ENCODE measurements at places on chromosomes 2 and 18.

DNA sequence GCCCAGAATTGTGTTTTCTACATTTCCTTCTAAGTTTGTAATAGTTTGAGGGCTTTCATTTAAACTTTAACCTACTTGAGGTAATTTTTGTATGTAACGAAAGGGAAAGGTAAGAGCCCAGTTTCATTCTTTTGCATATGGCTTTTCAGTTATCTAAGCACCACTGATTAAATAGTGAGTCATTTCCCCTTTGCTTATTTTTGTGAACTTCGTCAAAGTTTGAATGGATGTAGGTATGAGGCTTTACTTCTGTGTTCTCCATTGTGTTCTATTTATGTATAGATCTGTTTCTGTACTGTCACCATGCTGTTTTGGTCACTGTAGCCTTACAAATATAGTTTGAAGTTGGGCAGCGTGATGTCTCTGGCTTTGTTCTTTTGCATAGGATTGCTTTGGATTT, 944.8 kb upstream of the CNTNAP5 start:
- no peak for DNase-seq

DNA sequence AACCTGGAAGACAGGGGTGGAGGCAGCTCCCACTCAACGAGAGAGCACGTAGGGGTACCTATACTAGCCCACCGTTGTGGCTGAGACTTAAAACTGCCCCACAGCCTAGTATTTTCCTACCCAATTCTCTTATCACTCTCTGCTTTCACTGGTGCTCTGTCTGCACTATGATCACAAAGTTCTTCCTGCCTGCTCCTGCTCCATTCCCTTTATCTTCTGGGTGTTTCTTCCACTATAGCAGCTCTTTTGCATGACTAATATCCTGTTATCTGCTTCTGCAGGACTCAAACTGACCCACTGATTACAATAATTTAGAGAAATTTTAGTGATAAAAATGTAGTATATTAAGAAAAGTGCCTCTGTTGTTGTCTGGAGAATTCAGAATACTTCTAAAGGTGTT, 184.8 kb downstream of the LRP1B start:
- DNase-seq = no peak

DNA sequence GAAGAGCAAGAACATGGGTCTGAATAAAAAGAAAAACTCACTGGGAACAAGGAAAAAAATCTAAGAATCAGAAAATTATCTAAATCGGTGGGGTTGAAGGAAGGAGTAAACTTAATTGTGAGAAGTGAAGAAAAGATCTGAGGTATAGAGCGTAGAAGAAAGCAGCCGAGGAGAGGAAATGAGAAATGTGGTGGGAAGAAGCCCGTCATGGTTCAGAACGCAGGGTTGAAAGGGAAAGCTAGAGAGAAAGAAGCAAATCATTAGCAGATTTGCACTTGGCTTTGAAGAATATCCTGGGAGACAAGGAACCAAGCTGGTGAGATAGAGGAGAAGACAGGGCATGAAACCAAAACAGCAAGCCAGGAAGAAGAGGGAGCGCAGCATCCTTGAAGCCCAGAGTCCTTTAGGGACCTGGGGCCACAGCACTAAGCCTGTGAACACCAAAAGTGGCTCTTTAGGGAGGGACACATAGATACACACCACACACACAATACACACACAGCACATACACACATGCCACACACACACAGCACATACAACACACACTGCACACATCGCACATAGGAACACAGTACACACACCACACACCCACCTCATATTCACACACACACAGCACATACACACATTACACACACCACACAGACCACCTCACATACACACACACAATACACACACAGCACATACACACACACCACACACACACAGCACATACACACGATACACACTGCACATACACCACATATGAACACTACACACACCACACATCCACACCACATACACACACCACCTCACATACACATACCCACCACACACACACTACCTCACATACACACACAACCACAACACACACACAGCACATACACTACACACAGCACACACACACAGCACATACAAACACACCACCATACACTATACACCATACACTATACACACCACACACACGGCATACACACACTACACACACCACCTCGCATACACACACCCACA, 274.6 kb downstream of the ETAA1 start:
- DNase-seq = no peak

DNA sequence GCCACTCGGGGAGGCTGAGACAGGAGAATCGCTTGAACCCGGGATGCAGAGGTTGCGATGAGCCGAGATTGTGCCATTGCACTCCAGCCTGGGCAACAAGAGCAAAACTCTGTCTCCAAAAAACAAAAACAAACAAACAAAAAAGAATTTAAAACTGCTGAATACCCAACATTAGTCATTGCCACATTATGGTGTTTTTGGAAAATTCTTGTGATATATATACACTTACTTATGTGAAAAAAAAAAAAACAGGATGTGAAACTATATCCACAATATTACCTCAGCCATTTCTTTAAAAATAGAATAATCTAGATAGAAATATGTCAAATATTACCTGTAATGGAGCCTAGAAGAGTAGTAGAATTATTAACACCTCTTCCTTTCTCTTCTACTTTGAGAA, 288.3 kb upstream of the FN1 start:
- no peak for DNase-seq

DNA sequence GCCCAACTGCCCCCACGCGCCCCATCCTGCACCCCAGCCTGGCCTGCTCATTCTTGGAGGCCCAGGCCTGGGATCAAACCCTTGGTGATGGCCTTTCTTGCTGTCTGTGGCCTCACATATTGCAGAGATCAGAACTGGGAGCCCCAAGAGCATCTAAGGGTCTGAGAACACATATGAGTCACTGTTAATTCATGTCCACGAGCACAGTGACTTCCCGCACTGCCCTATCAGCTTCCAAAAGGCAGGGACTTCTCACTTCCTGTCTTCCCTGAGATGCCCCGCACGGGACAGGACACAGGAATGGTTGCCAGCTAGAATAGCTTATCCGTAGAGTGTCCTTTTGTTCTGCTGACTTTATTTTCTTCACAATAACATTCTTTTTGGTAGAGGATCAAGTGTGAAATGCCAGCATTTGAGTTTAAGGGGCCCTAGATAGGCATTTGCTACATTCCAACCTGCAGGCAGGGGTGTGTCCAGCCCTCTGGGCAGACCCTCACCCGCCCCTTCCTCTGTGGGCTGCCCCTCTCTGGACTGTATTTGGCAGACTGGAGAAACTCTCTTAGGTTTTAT, 21.1 kb upstream of the CELF4 start:
- DNase-seq = no peak

DNA sequence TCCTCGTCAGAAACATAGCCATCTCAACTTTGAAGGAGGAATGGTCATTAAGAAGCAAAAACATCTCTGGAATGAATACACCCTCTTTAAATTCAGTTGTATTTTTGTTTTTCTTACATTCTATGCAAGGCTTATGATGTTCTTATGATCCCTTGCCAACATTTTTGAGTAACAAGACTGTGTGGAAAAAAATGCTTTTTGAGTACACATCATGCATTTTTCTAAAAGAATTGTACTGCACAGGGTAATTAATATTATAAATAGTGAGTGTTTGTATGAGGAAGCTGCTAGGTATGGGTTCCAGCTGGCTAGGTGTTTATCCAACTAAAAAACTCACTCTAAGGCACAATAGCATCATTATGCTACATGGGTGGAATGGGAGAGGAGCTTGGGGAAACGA, 59.0 kb upstream of the SPATS2L start:
- DNase-seq = no peak

DNA sequence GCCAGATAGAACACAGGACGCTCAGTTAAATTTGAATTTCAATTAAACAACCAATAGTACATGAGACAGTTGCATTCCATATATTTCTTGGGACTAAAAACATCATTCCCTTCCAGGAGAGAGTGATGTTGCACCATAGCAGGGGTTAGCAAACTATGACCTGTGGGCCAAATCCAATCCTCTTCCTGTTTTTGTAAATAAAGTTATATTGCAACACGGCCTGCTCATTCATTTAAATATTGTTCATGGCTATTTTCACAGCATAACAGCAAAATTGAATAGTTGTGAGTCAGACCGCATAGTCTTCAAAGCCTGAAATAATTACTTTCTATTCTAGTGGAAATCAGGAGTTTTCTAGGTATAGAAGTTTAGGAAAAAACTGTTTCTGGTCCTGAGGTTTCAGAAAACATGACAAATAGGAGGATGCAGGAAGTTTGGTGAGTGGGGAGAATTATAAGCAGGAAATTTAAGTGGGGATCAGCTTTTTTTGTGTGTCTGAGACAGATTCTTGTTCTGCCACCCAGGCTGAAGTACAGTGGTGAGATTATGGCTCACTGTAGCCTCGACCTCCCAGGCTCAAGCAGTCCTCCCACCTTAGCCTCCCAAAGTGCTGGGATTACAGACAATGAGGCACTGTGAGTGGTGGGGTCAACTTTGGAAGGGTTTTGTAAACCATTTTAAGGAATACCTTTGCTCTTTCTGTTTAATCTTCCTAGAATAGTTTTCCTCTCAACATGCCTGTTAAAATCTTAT, 131.5 kb downstream of the SOCS6 start:
- no peak for DNase-seq

- peak; percentile 87 for DNase-seq
Measured at GRCh38 chr18:55425698-55426097, 162.3 kb downstream of the TCF4 start.

- DNase-seq = peak; percentile 38
Measured at GRCh38 chr2:46171996-46172546, 125.1 kb upstream of the EPAS1 start.

- DNase-seq = no peak
Measured at GRCh38 chr2:42838133-42838532, 45.8 kb upstream of the HAAO start.

- no peak for DNase-seq
Measured at GRCh38 chr2:186918495-186918894, 69.5 kb upstream of the ZSWIM2 start.

- no peak for DNase-seq
Measured at GRCh38 chr2:112153179-112153490, 14.9 kb downstream of the FBLN7 start.

- no peak for DNase-seq
Measured at GRCh38 chr2:23526114-23526513, 141.1 kb downstream of the KLHL29 start.

GRCh38 chr2:48131539-48132270, 225.4 kb upstream of the FBXO11 start:
- no peak for DNase-seq

GRCh38 chr2:24708537-24709152, 84.5 kb downstream of the PTRHD1 start:
- peak; percentile 11 for DNase-seq

GRCh38 chr2:228689053-228689452, 507.6 kb upstream of the SPHKAP start:
- peak; percentile 74 for DNase-seq

GRCh38 chr2:192687015-192687414, 492.3 kb upstream of the TMEFF2 start:
- no peak for DNase-seq

- DNase-seq = no peak
Measured at GRCh38 chr2:9095690-9096089, 92.2 kb upstream of the MBOAT2 start.

DNA sequence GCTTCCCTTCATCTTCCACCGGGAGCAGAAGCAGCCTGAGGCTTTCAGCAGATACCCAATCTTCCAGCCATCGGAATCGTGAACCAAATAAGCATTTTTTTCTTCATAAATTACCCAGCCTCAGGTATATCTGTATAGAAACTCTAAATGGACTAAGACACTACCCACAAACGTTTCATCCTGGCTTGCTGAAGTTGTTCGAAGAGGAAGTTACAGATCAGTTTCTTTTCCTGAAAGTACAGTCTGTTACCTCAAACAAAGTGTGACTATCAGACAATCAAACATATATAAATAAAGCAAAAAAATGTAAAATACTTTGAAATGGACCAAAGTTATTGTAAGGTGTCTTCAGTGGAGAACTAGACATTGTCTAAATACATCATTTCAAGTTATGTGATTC, 97.9 kb downstream of the MREG start:
- no peak for DNase-seq

DNA sequence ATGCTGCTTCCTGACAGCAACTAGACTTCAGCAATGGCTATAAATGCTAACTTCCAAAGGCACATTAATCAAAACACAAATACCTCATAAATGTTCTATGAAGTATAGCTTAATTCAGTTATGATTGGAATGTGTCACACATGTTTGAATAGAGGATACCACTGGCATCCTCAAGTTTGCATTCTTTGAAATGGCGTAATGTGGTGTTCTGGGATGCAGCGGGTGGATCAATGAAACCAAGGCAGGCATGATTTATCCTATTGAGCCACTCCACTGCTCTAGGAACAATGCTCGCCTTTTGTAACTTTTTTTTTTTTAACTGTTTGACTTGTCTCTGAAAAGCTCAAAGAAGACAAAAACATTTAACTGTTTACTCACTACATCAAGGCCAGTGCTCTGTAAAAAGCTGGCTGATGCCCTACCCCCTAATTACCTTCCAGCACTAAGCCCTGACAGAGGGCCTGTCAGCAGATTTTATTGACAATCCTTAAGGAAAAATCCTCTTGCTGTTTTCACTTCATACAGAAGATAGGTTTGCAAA, 278.8 kb upstream of the SESTD1 start:
- DNase-seq = peak; percentile 76

DNA sequence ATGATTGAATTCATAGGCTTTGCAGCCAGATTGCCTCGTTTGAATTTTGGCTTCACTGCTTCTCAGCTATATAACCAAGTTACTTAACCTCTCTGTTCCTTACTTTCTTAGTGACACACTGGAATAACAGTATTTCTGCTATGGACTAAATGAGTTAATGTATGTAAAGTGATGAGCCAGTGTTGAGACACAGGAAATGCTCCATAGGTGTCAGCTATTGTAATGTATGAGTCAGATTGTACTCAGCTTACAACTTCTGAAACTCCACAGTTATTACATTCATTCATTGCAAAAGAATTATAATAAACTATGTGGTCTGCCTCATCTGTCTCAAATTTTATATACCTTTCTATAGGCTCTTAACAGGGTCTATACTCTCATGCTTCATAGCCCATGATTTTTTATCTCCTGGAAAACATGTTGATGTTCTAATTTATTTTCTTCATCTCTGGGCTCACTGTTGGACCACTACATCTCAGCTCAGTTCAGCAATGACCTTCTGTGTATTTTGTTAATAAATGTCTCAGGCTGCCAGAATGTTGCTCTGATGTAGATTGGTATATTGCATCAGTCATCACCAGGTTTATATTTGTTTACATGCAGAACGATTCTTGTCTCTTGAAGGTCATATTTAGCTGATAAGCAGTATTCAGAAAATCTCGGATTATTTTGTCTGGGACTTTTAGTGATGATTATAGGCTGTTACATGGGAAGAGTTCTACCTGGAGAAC, 76.2 kb downstream of the MAP3K20 start:
- no peak for DNase-seq

DNA sequence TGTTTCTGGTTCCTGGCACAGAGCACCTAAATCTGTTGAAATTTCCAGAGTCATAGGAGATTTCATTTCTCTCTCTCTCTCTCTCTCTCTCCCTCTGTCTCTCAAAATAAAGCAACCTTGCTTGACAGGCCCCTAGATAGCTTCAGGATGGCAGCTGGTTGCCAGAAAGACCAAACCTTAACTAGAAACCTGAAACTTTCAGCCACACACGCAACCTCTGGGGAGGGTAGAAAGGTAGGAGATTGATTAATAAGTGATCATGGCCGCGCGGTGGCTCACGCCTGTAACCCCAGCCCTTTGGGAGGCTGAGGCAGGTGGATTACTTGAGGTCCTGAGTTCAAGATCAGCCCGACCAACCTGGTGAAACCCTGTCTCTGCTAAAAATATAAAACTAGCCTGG, 1885.4 kb upstream of the CELF4 start:
- DNase-seq = no peak

Measured in NCI-H1417 (cell line).